GM04503 (cell line): ENCODE measurements at places on chromosomes 16 and 17.

GRCh38 chr16:85157813-85158742 is 45.8 kb upstream of the CIBAR2 start:
- no peak for DNase-seq

DNA sequence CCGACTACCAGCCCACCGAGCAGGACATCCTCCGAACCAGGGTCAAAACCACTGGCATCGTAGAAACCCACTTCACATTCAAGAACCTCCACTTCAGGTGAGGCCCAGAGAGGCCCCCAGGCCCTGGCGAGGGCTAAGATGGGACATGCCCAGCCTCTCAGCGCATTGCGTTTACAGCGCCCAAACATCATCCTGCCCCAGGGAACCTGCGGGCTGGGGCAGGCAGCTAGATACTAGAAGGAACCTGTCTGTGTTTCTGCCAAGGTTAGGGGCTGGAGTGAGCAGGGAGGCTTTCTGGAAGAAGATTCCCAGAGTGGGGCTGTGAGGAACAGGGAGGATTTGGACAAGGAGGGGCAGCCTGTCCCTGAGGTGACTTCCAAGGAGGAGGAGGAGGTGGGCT is 90.6 kb downstream of the AMFR start:
- no peak for DNase-seq

GRCh38 chr17:39738983-39739884 is 1.5 kb downstream of the GRB7 start:
- no peak for DNase-seq

GRCh38 chr17:44095647-44096496 is 25.3 kb downstream of the G6PC3 start:
- peak; percentile 68 for DNase-seq

DNA sequence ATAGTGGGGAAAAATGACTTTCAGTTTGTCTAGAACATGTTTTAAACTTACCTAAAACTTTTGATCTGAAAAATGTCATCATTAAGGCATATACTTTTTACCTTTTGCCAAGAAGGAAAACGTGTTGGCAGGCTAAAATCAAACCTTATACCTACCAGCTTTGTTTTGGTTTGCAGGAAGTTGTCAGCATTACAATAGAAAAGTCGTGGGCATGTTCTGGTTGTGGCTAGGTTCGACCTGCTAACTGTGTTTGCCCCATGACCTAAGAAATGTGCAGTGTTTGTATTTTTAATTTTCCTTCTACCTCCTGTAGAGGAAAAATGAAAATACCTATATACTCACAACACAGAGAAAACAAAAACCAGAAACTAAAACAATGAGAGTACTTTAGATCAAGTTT is 13.0 kb downstream of the SKAP1 start:
- no peak for DNase-seq

DNA sequence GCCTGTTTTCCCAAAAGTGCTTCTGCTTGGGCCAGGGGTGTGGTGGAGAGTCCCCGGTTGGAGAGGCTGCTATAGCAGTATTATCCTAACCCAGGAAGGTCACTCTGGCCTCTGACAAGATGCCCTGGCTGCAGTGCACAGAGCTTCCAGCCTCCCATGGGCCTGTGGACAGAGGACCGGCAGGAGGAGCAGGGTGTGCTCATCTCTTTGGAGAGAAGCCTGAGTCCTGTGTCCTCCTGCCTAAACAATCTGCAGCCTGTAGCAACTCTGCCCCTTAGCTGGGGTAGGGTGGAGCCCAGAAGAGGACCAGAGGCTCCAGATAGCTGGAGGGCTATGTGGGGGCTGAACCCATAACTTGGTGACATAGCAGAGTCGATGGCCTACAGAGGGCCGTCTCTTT is 78.0 kb downstream of the MPRIP start:
- no peak for DNase-seq

GRCh38 chr17:57106107-57106835 is 21.2 kb downstream of the AKAP1 start:
- DNase-seq, result no peak

GRCh38 chr16:1773703-1774447 is 941 bp upstream of the MRPS34 start:
- no peak for DNase-seq

DNA sequence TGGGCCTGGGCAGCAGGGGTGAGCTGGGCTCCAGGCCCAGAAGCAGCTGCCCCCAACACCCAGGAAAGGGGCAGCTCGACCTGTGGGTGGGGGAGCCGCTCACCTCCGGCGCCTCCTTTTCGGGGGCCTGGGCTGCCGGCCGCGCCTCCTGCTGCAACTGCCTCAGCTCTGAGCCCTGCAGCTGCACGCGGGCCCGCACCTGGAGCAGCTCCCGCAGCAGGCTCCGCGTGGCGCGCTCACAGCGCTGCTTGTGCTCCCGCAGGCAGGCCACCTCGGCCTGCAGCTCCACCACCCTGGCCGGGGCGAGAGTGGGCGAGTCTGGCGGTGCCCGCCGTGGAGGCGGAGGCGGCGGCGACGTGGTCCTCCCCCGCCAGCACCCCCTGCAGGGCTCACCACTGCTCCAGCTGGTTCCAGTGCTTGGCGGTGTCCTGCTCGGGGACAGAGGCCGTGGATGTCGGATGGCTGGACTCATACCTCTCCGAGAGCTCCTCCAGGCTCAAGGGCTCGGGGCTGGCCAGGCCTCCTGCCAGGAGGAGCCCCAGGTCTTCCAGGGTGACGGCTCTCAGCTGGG is 868 bp downstream of the CCDC154 start:
- no peak for DNase-seq

GRCh38 chr16:4868026-4868425 is 20.7 kb downstream of the UBN1 start:
- no peak for DNase-seq

DNA sequence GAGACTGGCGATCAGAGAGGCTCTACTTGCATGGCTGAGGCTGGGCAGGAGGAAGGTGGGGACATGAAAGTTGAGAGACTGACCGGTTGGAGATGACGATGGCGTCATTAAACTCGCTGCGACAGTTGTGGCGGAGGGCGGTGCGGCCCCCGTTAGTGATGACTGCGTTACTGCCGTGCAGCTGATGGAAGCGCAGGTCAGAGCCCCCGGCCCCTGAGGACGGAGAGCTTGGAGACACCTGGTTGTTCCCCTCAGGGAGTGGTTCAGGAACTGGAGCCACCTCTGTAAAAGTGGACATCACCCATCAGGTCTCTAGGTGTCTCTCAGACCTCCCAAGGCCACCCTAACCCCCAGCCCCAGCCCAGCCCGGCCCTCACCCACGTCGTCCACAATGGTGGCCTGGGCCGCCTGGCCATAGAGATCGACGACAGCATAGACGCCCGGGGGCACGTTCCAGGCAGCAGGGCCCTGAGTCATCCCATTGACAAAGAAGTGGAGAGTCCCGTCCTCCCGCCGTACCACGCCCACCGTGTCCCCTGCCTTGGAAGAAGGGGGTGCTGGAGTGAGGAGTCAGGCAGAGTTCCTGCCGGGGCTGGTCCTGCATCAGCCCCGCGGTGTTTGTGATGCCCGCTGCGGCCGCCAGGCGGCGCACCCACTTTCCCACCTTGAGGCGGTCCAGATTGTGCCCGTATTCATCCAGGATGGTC is 5.3 kb downstream of the NEURL4 start:
- DNase-seq, result no peak

DNA sequence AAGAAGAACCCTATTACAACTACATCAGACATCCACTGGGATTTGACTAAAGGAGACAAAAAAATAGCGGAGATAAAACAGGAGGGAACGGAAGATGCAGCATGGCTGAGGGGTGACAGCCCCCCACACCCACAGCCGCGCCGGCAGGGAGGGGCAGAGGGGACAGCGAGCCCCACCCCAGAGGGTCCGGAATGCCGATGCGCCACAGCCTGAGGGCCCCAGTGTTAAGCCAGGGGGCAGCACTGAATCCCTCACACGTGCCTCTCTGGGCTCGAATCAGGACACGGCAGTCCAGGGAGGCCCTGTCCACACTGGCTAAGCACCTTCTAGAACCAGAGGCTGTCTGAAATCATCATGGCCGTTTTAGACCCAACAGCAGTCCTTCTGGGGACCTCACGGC is 18.8 kb downstream of the MAP1LC3B start:
- DNase-seq, result no peak

DNA sequence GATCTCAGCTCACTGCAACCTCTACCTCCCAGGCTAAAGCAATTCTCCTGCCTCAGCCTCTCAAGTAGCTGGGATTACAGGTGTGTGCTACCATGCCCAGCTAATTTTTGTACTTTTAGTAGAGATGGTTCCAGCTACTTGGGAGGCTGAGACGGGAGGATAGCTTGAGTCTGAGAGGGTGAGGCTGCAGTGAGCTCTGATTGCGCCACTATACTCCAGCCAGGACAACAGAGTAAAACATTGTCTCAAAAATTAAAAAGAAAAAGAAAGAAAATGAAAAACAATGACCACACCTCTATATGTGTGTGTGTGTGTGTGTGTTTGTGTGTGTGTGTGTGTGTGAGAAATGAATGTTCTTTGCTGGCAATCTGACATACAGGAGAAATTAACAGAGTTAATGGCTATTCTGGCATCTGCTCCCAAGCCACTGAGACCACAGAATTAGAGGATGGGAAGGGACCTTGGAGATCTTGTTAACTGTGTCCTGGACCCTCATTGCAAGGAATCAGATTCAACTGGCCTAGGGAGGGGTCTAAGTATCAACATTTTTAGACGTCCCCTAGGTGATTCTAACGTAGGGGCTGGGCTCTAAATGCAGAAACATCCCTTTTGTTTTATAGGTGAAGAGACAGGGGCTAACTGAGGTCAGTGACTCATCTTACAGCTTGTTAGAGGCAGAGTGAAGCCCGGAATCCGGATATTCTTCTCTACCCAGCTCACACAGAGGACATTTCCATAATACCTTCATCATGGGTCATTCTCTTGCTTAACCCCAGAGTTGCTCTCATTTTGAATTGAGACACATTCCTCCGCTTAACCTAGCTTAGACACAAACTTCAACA is 16.4 kb upstream of the MARCHF10 start:
- DNase-seq, result peak; percentile 98

DNA sequence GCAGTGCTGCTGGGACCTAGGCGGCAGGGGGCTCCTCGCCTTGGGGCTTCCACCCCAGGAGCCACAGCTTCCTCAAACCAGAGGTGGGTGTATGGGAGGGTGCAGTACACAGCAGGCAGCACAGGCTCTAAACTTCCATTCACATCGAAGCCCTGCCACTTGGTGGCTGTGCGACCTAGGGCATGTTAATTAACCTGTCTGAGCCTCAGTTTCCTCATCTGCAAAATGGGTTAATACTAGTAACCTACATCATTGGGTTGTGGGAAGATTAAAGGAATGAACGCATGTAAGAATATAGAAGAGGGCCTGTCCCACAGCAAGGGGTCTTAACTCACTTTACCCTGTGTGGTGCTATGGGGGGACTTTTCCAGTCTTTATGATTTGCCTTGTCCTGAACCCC is 26.8 kb upstream of the LHX1 start:
- no peak for DNase-seq

GRCh38 chr17:43409131-43409530 is 10.3 kb downstream of the ARL4D start:
- DNase-seq, result no peak

- no peak for DNase-seq
These were observed 8.9 kb upstream of the RNF112 start for GRCh38 chr17:19402171-19402570.

GRCh38 chr17:10092595-10092994 is 105.8 kb downstream of the GAS7 start:
- DNase-seq, result no peak

GRCh38 chr16:47667956-47668355 is 206.8 kb downstream of the PHKB start:
- no peak for DNase-seq

GRCh38 chr17:45813048-45813725 is 29.1 kb downstream of the CRHR1 start:
- no peak for DNase-seq

DNA sequence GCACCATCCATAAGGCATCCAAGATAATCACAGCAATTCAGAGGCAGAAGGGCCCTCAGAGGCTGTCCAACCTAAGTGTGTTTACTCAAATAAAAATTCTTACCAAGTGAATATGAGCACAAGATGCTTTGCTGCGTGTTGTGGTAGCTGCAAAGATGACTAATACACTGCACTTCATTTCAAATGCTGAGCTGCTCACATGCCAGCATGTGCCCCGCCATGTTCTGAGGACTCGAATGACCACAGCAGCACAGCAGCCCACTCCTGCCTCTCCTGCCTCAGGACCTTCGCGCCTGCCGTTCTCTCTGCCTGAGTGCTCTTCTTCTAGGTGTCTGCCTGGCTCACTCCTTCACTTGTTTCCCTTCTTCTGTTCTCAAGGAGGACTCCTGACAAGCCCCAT is 19.0 kb downstream of the PIK3R5 start:
- DNase-seq, result peak; percentile 3

DNA sequence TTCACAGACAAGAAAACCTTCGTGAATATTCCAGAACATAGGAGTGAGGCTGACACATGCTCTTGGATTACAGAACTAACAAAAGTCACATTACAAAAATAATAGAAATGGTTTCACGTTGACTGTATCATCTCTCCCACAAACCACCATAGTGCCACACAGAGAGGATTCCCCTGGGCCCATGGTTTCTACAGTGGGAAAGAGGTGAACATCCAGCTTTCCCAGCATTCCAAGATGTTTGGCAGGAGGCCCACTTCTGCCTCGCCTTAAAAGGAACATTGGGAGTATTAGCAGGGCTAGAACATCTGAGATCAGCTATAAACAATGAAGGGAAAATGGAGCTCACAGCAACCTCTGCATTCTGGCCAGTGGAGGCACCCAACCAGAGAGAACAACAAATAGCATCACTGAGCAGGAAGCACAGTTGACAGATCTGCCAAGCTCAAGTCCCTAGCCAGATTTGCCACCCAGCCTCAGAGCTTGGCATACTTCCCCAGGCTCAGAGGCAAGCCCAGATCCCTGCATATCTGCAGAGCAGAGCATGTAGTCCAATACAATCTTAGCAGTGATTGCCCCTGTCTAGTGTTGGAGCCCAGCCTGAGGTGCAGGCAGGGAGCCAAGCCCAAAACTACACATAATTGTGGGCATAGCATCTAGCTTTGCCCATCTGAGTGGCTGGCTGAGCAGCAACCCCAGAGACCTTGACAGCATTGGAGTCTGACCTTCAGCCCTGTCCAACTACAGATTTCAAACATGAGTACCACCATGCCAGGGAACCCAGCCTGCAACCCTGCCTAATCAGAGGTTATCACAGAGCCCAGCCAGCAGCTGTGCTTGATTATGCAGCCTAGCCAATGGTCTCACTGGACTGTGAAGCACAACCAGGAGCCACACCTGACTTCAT is 260.4 kb downstream of the CEP112 start:
- no peak for DNase-seq

- no peak for DNase-seq
These were observed 139.8 kb downstream of the GSG1L start for GRCh38 chr16:27923751-27924150.

GRCh38 chr17:2084766-2085647 is 30.1 kb downstream of the HIC1 start:
- peak; percentile 74 for DNase-seq

DNA sequence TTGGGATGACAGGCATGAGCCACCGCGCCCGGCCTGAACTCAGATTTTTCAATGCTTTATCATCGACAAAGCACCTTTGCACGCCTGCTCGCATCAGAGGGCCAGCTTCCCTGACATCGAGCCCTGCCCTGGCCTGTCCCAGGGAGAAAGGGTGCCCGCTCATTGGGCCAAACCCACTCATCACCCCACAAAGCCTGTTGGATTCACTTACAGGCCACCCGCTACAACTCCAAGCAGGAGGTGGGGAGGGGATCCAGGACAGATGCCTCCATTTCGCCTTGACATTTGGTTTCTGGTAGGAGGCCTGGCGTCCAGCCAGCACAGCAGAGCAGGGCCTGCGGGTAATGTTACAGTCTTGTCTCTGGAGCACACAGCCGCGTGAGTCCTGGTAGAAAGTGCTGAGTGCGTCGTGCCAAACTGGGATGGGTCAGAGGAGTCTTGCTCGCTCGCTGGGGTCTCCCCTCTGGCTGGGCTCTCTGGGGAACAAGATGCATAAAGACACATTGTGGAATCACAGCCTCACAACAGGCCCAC is 19.8 kb downstream of the SMTNL2 start:
- DNase-seq, result no peak
